H4 (cell line): ENCODE measurements at places on chromosomes 2 and 18. TPM values are rescaled to one million over a fixed set of nuclear protein-coding genes. Genes with fewer than 3 reads are reported as not detected.

Gene CCDC148
- 0.52 and 1.5 TPM in 2 replicates for total RNA-seq

Gene IRS1
- 3.4 and 6.0 TPM in 2 replicates for total RNA-seq

Gene SPDYA
- total RNA-seq = not detected in 2 replicates

Gene SERPINB10
- 1.0 TPM in 1 of 2 replicates, not detected in the other for total RNA-seq

Gene ITPRIPL1
- total RNA-seq = not detected in 2 replicates

Gene GPR45
- not detected in 2 replicates for total RNA-seq

Gene LRP1B
- total RNA-seq = 0.76 and 1.4 TPM in 2 replicates

Gene ARID5A
- total RNA-seq = 4.8 and 9.8 TPM in 2 replicates

Gene FAHD2B
- total RNA-seq = 9.4 and 10.9 TPM in 2 replicates

Gene NTSR2
- total RNA-seq = not detected in 2 replicates

Gene RIT2
- total RNA-seq = 2.1 and 5.1 TPM in 2 replicates

Gene RAX
- not detected in 2 replicates for total RNA-seq

Gene WIPF1
- total RNA-seq = 6.3 and 7.3 TPM in 2 replicates

Gene RNF144A
- total RNA-seq = 6.5 and 8.3 TPM in 2 replicates

Gene REG3A
- not detected in 2 replicates for total RNA-seq

Gene NCKAP5
- total RNA-seq = 0.08 and 1.0 TPM in 2 replicates

Gene ALPG
- not detected in 2 replicates for total RNA-seq

Gene DSC3
- total RNA-seq = 0.02 TPM in 1 of 2 replicates, not detected in the other

Gene CFC1
- total RNA-seq = 0.39 TPM in 1 of 2 replicates, not detected in the other

Gene IL18RAP
- 0.06 TPM in 1 of 2 replicates, not detected in the other for total RNA-seq

Gene LYPD6B
- total RNA-seq = 112 and 133 TPM in 2 replicates

Gene SNTG2
- not detected in 2 replicates for total RNA-seq

Gene PROKR1
- total RNA-seq = not detected in 2 replicates

Gene SLC11A1
- total RNA-seq = 0.04 and 0.10 TPM in 2 replicates

Gene CFAP221
- 1.0 TPM in 1 of 2 replicates, not detected in the other for total RNA-seq

Gene CRYBA2
- total RNA-seq = not detected in 2 replicates

Gene IL36B
- total RNA-seq = not detected in 2 replicates

Gene EFEMP1
- 0.51 and 2.0 TPM in 2 replicates for total RNA-seq

Gene RDH14
- total RNA-seq = 19.8 and 22.8 TPM in 2 replicates

Gene NDUFAF7
- 2.7 and 2.9 TPM in 2 replicates for total RNA-seq

Gene MAP3K19
- not detected in 2 replicates for total RNA-seq

Gene RAMP1
- total RNA-seq = not detected in 2 replicates

Gene EHBP1
- 10.9 and 13.9 TPM in 2 replicates for total RNA-seq

Gene LYPD6
- total RNA-seq = 8.6 and 9.8 TPM in 2 replicates

Gene MEP1B
- not detected in 2 replicates for total RNA-seq

Gene DTNB
- 4.8 and 5.9 TPM in 2 replicates for total RNA-seq

Gene TRPM8
- total RNA-seq = 1.3 and 7.6 TPM in 2 replicates

Gene IL36RN
- not detected in 2 replicates for total RNA-seq

Gene NOL4
- 0.83 TPM in 1 of 2 replicates, not detected in the other for total RNA-seq

Gene C2orf78
- 0.31 and 0.45 TPM in 2 replicates for total RNA-seq

Gene GKN1
- total RNA-seq = not detected in 2 replicates

Gene GPR75
- total RNA-seq = 1.1 and 1.4 TPM in 2 replicates

Gene SIX3
- total RNA-seq = not detected in 2 replicates

Gene ZAP70
- total RNA-seq = not detected in 2 replicates

Gene LANCL1
- 42.6 and 46.5 TPM in 2 replicates for total RNA-seq
